NCI-H1417 (cell line): ENCODE measurements at places on chromosomes 5 and 9.
A peak's percentile ranks its signal among the peaks of the same experiment; 100 is the strongest.

- DNase-seq: no peak
These were observed 22.2 kb upstream of the CMBL start for GRCh38 chr5:10329820-10330481.

DNA sequence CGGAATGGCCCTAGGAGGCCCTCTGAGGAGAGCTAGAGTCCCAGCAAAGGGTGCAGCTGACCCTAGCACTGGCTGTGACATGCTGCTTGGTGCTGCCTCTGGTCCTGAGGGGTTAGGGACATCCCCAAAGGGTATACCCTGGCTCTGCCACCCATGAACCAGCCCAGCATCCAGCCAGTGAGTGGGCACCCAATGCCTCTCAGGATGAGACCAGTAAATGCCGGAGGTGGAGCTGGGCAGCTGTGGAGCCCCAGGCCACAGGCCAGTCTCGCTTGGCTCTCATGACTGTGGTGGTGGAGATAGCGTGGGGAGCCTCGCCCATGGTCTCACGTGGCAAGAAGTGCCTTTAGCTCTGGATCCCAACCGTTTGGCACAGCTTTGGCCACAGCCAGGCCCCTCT is 3.7 kb upstream of the CEL start:
- DNase-seq: no peak

DNA sequence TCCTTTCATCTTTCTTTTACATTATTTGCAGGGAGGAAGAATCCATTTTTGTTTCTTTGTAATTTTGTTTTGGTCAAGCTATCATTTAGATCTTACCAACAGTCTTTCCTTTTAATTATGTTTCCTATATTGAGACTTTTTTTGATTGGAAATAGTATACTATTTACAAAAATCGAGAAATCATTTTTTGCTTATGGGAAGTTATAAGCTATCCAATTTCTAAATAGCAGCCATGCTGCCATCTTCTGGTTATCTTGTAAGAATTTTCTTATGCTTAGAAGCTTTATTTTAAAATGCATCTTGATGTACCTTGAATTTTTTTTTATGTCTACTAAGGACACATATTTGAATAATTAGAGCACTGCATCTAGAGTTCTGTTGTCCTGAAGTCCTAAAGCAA is 821.2 kb downstream of the PTPRD start:
- DNase-seq: no peak

DNA sequence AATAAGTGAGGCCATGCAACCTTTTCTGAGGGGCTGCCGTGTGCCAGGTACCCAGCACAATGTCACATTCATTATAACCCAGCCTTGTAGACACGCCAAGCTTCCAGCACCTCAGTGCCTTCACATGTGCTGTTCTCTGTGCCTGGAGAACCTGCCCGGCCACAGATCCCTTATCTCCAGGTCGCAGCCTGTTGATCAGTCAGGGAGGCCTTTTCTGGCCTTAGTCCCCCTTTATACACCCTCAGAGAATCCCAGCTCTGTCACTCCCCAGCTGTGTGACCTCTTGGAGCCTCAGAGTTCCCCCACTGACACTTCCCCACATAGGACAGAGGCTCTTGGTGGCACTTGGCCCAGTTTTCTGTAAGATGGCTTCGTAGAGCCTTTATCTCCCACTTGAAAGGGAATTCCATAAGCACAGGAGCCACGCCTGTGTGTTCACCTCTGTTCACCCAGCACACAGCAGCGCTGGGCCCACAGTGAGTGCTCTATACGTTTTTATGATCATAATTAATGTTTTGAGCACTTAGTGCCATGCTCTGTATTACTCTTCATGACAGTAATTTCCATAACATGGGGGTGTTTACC is 38.7 kb downstream of the NEURL1B start:
- no peak for DNase-seq

- DNase-seq: no peak
These were observed 543.7 kb downstream of the DMRTA1 start for GRCh38 chr9:22990349-22990748.

- no peak for DNase-seq
These were observed 2.8 kb downstream of the TICAM2 start for GRCh38 chr5:115599502-115599901.

GRCh38 chr5:127568166-127568565 is 50.7 kb downstream of the PRRC1 start:
- no peak for DNase-seq

DNA sequence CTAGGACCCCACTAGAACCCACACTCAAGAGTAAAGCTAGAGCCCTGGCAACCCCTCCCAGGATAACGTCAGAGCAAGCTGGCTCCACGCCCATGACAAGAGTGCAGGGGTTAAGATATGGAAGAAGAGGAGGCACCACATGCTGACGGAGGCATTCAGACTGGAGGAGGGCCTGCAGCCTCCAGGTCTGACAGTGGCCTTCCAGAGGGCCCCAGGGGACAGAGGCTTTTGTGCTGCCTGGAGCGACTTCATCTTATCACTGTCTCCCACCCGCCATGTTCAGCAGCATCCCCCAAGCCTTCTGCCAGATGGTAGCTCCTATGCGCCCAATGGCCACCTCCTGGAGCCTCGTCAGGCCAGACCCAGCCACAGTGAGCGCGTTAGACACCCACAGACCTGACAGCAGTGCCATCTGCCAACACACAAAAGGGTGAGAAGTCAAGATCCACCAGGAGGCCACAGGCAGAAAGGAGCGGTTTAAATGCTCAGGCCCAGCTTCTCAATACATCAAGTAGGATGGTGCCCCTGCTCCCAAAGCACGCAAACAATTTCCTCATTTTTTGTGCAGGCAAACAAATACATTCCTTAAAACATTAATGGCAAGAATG is 65.8 kb downstream of the C5orf15 start:
- DNase-seq: no peak

- DNase-seq: no peak
These were observed 13.4 kb upstream of the LTC4S start for GRCh38 chr5:179780362-179780761.

DNA sequence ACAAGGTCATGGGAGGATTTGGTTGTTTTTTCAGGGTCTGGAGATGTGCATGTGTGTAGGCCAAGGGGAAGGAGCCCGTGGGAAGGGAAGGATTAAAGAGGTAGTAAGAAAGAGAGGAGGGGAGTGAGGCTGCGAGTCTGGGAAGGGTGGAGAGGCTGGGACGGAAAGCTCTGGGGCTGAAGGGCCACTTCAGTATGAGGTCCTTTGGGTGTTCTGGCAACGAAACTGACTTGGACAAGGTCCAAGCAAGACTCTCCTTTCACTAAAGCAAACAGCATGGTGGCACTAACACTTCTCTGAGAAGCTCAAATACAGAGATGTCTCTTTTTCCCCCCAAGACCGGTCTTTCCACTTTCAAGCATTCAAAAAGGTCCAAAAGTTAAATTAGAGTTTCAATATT is 394.5 kb downstream of the ARHGEF28 start:
- peak; percentile 69 for DNase-seq

DNA sequence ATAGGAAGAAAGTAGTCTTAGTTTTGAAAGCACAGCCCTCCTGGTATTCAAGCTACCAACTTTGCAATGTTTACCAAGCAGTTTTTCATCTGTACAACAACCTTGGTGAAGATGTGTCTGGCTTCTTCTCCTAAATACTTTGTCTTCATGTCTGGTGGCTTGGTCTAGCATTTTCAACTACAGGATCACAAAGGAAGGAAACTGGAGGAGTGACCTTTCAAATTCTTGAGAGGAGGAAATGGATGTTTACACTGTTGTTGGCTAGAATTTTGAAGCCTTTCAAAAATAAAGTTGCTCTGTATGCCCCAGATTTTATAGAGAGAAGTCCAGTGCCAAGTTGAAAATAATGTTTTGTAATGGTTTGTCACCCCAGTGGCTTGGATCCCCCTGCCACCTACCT is 16.3 kb downstream of the PAM start:
- DNase-seq: no peak

- DNase-seq: no peak
These were observed 189.1 kb downstream of the RANBP17 start for GRCh38 chr5:171050916-171051315.
